IMR-90 (cell line): ENCODE measurements at places on chromosomes 11 and 22. TPM values are rescaled to one million over a fixed set of nuclear protein-coding genes. Genes with fewer than 3 reads are reported as not detected.

DNA sequence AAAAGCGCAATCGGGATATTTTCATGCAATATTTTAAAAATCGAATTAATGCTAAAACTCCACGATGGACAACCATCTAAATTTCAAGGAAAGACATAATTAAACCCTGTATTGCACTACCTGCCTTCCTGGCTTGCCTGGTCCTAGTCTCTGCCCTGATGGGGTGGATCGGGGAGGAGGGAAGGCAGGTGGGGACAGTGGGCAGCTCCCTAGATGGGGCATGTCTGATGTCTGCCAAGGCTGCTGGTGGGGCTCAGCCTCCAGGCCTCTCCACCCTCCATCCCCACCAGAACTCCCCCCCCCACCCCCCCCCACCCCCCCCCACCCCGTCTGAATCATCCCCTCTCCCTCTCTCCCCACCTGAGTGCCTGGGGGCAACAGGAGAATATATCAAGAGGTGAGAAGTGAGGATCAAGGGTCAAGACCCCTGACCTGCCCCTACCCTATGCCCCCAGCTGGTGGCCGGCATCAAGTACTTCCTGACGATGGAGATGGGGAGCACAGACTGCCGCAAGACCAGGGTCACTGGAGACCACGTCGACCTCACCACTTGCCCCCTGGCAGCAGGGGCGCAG is 650 bp downstream of the CST6 start:
- no peak for DNase-seq

DNA sequence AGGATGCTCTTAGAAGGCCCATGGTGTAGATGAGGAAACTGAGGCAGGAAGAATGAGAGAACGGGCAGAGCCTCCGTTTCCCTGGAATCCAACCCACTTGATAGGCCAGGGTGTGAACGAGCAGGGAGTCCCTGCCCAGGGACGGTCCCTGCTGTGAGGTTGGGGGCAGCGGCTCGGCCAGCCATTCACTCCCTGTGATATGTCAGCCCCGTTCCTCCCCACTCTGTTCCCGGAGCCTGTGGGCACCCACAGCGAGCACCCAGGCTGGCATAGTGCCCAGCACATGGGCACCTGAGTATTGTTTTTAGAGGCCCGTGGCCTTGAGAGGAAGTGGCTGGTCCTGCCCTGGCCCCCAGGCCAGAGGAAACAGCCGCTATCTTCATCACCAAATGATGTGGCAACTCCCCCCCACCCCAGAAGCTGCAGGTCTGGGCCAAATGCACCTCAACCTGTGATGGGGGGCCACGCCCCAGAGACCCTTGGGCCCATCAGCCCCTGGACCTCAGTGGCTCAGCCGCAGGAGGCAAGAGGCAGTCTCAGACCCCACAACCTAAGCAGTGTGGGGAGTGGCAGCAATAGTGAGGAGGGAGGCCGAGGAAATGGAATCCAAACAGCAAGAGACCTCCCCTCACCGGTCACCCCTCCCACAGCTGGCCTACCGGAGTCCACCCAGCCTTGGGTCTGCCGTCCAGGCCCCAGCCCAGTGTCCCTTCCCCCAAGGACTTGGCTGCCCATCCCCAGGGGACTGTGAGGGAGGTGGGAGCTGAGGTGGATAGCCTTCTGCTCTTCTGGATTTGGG is 2.1 kb downstream of the ALDH3B1 start:
- DNase-seq = no peak

GRCh38 chr22:22167791-22168189 is 76.8 kb upstream of the VPREB1 start:
- no peak for DNase-seq

GRCh38 chr11:32386770-32387377 is 48.5 kb downstream of the WT1 start:
- peak; percentile 7 for DNase-seq

DNA sequence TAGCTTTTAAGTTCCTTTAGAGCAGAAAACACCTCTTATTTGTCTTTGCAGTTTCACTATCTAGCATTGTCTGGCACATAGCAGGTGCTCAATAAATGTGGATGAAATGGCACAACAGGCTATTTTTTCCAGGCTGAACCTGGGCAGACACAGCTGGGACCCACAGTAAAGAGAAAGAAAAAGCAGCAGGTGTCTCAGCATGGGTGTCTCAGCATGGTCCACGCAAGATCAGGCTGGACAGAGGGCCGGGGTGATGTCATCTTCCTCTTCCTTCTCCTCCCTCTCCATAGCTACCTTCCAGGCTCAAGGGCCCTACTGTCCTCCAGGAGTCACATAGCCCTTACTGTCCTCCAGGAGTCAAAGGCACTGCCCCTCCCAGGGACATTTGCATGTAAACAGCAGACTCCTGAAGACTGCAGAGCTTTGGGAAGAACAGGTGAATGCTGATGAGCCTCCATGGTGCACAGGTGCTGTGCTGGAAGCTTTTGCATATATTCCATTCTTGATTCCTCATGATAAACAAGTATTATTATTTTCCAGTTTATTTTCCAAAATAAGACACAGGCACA is 65.2 kb downstream of the DSCAML1 start:
- DNase-seq = no peak

DNA sequence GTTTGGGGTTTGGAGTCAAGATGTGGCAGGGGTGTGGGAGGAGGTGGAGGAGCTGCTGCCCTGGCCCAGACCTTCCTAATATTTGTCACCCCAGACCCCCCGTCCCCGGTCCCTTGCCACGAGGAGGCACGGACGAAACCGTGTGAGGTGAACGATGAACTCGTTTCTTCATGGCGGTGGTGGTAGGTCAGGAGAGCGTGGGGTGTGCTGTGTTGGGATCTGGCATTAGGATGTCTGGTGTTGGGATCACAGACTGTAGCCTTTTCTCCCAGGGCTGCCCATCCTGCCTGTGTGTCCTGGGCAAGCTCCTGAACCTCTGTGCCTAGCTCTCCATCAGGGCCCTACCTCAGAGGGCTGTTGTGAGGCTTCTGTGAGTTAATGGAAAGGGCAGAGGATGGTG is 8.4 kb downstream of the MAPK8IP2 start:
- no peak for DNase-seq

GRCh38 chr11:125165111-125165842 is 726 bp downstream of the PKNOX2 start:
- DNase-seq = peak; percentile 33

GRCh38 chr22:25051073-25051472 is 98.6 kb downstream of the KIAA1671 start:
- no peak for DNase-seq

DNA sequence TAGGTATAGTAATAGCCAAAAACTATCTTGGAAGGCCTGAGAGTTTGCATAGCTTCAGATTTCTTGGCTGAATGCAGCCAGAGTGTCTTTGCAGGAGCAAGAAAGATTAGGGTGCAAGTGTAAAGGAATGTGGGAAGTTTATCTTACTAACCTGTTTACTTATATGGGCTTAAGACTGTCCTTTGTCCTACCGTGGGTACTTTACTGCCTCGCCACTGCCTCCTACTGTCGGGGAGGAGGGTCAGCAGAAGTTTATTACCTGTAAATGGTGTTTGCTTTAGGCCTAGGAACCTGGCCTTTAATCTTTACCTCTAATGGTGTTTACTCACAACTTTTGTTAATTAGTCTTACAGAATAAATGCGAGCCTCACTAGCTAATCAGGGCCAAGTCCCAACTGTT is 633.8 kb downstream of the DLG2 start:
- no peak for DNase-seq

GRCh38 chr22:30953206-30953605 is 15.4 kb downstream of the MORC2 start:
- DNase-seq = no peak

DNA sequence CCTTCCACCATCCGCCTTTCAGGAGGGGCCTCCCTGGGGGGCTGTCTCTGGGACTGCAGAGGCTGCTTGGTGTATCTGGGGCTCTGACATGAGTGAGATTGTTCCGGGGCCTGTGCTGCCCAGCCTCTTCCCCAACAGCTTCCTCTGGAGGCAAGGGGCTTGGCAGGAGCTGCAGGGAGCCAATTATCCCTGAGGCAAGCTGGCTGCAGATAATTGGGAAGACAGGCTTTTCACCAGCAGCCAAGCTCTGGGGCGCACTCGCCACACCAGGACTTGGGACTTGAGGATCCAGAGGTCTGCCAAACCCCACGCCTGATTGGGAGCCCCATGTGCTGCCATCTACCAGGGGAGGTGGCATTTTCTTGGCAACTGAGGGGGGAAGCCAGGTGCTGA is 15.6 kb upstream of the RTN4R start:
- no peak for DNase-seq

KLHL35 gene
- total RNA-seq = 1.4 and 1.6 TPM in 2 replicates

SLC22A6 gene
- total RNA-seq = not detected in 2 replicates

MRPL11 gene
- 39.2 and 45.5 TPM in 2 replicates for total RNA-seq

PRCP gene
- 31.7 TPM in 2 replicates for total RNA-seq
